NCI-H524 (cell line): ENCODE measurements at places on chromosomes 1 and 21.

DNA sequence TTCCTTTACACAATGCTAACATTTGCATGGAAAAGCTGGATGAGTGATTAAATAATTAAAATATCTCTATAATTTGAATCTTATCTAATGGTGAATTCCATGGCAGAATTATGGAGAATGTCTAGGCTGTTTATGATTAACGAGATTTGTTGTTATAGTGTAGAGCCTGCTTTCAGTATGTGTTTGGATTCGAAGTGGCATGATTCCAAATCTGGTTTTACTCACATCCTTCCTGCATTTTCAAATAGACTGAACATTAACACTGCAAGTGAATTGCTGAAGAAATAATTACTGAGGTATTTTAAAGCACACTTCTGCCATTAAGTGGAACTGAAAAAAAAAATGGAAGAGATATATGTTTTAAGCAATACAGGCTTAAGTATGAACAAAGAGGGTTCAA lies 5.1 kb upstream of the NEK7 start:
- no peak for DNase-seq

GRCh38 chr1:101235696-101236515 lies 913 bp upstream of the S1PR1 start:
- no peak for DNase-seq

- DNase-seq, result peak; percentile 82
Measured at GRCh38 chr1:26278724-26279455, 996 bp upstream of the SH3BGRL3 start.

GRCh38 chr1:44733365-44733764 lies 2.4 kb upstream of the RNU5D-1 start:
- DNase-seq, result no peak

DNA sequence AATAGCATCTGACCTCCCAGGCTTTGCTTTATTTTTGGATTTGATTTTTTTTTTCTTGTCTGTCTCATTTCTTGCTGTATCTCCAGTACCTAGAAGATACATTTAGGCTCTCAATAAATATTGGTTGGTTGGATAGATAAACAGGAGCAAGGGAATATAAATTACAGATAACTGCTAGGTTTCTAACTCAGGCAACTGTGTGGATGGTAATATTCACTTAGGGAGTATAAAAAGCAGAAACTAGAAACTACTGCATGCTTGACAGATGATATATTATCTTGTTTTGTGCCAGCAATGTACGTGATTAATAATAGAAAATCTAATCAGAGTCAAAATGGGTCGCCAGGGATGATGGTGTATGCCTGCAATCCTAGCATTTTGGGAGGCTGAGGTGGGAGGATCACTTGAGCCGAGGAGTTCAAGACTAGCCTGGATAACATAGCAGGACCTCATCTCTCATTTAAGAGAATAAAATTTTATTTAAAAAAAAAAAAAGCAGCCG lies 31.0 kb upstream of the TARS2 start:
- no peak for DNase-seq

DNA sequence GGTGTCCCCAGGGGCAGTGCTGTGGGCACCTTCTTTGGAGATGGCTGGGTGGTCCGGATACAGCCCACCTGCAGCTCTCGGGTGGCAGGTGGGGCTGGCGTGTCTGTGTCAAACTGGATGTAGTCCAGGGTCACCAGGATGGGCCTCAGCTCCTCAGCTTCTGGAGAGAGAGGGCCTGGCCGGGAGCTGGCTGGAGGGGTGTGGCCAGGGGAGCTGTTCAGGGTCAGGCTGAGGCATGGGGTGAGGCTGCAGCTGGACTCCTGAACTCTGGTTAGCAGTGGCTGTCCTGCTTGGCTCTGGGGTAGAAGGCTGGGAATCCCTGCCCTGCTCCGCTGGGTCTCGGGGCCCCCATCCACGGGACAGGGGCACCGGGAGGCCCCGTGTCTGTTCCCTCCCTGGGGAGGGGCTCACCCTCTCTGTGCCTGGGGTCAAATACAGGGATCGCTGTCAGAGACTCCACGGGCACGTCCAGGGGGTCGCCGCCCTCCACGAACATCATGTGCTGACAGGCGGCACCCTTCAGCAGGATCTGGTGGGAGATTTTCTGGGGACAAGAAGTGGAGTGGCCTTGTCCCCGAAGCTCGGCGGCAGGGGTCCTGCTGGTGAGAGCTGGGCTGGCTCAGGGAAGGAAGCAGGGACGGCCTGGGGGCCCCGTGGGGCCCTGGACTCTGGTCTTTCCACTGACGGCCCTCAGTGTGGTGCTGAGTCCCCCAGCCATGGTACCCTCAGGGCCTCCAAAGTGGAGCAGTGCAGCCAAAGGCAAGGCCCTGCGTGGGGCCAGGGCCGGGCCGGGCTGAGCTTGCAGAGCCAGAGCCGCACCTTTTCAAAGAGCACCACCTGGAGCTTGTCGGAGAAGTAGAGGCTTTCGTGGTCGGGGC lies 4.1 kb upstream of the TMEM52 start:
- no peak for DNase-seq

- no peak for DNase-seq
Measured at GRCh38 chr1:204760350-204760749, 74.8 kb upstream of the LRRN2 start.

DNA sequence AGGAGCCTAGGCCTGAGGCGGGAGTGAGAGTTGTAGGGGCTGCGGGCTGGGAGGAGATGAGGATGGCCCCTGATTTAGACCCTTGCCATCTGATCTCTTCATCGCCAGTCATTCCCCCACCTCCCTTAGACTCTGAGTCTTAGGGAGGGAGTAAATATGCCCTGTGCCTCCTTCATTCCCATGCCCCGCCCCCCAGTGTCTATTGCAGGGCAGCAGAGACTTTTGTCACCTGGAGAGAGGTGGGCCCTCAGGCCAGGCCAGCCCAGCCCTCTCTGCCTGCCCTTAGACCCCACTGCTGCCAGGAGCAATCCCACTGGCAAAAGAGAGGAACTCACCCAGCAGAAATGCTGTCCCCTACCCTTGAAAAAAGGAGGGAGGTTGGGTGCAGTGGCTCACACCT lies 3.2 kb upstream of the MFAP2 start:
- DNase-seq, result no peak

DNA sequence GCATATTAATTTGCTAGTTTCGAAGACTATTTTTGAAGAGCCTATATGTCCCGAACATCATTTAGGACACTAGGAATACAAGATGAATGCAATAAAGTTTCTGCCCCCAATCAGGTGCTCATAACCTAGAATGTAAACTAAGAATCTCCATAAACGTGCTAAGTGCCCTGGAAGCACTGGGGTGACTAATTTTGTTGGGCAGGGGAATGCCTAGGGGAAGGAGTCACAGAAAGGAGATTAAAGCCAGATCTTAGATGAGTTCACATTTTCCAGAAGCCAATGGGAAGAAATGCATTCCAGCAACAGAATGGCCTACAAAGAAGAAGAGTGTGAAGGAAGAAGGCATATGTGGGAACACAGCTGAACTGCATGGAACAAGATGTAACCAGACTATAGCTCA lies 19.5 kb downstream of the SCYL3 start:
- no peak for DNase-seq

DNA sequence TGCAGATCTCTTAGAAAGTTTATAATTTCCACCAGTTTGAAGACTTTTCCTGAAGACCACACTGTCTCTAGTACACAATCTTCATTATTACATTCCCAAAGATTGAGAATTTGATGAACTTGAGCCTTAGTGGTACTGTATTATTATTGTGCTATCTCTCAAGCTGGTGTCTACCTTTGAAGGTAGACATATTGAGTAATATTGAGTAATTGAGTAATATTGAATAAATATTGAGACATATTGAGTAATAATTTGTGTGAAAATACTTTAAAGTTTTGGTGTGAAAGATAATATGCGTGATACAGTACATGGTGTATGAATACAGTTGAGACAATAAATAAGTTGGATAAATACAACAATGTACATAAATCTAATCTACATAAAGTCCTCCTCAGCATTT lies 613.1 kb upstream of the ADGRL2 start:
- DNase-seq, result no peak

DNA sequence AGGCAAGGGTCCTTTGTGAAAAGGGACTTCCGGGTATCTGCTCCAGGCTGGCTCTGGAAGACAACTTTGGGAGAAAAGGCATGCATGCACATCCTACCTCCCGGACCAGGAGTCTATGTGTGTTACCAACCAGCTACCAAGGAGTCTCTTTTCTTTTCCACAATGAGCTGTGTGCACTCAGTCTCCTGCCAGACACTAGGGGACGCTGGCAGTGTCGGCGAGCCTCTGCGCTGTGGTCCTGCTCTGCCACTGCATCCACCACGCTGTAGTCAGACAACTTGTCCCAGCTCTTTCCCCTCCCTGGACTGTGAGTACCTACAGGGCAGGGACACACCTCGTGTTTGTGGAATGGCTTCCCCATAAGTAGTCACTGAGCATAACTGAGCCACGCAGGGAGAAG lies 5.1 kb upstream of the SSR2 start:
- DNase-seq, result peak; percentile 56

DNA sequence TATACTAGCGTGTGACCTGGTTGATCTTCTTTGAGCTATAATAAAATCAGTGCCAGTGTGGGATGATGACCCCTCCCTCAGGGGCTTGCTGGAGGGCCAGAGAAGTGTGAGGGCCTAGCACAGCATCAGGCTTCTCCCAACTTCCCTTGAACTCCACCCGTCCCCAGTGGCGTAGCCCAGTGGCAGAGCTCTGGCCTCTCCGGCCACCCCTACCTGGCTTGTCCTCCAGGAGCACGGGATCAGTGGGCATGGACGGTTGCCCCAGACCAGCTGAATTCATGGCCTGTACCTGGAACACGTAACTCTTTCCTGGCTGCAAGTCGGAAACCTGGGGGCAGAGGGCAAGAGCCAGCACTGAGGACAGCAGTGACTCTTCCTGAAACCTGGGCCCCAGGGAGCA lies 36.0 kb downstream of the MYOM3 start:
- DNase-seq, result no peak

- no peak for DNase-seq
Measured at GRCh38 chr1:207039380-207040180, 7.0 kb upstream of the C1orf116 start.

GRCh38 chr1:228930479-228930957 lies 195.2 kb downstream of the RHOU start:
- DNase-seq, result no peak

- DNase-seq, result no peak
Measured at GRCh38 chr1:54884135-54884586, 2.8 kb downstream of the DHCR24 start.

DNA sequence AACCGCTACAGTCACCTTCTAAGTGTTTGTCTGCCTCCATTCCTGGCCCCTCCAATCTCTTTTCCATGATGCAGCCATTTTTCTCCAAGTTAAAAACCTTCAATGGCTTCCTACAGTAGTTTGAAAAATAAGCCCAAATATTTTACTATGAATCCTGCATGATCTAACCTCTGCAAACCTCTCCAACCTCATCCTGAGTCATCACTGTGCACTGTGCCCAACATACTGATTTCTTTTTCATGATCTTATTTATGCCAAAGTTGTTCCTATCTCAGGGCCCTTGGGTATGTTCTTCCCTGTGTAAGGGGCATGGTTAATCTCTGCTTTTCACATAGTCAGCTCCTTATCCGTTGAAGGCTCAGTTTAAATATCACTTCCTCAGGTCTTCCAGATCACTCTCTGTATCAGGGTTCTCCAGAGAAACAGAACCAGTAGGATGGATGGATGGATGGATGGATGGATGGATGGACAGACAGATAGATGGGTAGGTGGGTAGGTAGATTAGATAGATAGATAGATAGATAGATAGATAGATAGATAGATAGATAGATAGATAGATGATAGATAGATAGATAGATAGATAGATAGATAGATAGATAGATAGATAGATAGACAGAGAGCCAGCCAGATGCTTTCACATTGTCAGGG lies 18.1 kb upstream of the PTPN14 start:
- no peak for DNase-seq

DNA sequence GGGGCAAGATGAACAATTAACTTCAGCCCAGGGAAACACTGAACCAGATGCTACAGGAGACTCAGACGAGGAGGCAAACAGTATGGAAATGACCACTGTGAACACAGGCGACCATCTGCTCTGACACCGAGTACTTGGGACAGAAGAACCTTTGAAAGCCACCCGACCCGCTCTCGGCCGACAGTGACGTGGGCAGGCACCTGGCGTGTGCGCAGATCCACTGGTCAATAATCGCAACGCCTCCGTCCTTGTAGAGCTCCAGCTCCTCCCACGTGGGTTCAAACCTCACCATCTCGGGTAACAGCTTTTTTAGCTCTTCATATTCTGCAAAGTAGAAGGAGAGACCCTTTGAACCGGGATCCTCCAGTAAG lies 20.3 kb downstream of the POFUT2 start:
- DNase-seq, result no peak

DNA sequence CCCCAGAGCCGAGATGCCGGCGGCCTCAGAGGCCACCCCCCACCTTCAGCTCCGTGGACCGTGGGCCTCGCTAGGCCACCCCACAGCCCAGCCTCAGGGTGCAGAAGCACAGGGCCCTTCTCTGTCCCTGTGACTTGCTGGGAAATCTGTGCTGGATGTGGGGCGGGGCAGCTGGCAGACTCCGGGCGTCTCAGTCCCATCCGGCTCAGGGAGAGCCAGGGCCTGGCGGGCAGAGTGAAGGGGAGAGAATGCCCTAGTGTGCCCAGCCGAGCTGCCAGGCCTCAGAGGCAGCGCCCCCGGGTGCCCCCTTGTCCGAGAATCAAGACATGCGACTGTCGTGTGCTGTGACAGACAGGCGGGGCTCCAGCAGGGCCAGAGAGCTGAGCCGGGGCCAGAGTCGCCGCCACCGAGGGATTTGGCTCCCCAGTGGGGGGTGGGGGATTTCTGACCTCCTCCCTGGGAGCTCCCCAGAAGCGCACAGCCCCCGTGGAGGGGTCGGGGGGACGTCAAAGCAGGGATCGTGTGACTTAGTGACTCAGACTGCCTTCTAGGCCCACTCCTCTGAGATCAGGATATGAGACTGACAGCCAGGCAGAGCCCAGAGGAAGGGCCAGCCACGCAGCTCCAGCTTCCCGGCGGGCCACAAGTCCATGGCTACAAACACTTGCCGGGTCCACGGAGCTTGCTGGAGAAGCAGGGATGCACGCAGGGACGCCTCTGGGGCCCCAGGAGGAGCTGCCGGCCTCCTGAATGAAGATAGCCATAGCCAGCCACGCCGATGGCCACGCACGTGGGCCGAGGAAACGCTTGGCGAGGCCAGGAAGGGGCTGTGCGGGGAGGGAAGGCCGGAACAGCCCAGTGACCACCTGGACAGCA lies 11.9 kb downstream of the COL6A1 start:
- no peak for DNase-seq

DNA sequence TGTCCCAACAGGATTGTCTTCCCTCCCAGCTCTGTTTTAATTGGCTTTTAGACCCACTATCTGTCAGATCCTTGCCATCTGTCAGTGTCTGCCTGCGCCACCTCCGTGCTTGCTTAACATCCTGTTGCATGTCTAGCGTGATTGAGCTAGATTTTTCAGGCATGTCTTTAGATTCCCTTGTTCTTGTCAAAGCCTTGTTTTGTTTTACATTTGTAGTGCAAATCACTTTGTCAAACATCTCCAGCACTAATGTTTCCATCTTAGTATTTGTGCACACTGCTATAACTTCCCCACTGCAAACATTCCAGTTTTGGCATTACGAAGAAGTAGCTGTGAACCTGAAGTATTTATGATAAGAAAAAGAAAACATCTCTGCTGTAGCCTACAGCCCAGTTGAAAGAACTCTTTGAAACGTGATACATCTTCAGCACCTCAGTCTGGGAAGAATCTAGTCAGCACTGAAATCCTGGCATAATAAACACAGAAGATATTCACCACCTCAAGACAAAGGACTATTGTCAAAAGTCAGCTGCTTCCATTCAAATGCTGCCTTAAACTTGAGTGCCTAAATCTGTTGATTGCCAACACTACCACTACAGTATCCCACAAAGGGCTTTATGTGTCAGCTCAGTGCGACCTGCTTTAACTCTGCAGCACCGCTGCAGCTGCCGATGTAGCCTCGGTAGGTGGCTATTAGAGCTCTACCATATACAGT lies 105.0 kb downstream of the FNBP1L start:
- DNase-seq, result peak; percentile 81

- DNase-seq, result no peak
Measured at GRCh38 chr1:65393928-65394327, 26.5 kb upstream of the LEPR start.
